Common myeloid progenitor, CD34-positive (primary cell): ENCODE measurements at places on chromosomes 2 and 18.
A peak's percentile ranks its signal among the peaks of the same experiment; 100 is the strongest.

GRCh38 chr2:126749537-126749936 is 93.6 kb downstream of the GYPC start:
- no peak for DNase-seq

DNA sequence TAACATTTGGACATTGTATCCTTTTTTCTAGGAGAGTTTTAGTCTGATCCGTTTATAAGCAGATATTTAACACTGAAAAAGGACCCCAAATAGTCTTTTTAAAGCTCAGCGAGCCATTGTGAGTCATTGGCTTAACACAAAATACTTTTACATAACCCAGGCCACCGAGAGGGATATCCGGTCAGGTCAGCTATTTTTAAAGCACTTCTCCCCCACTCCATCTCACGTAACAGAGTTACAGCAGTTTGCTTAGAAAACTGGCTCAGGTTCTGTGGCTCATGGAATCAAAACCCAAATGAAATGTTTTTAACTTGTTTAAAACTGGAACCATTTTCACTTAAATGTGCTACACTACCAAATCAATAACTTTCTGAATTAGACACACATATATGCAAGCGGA is 23.9 kb downstream of the COL4A3 start:
- DNase-seq: no peak

DNA sequence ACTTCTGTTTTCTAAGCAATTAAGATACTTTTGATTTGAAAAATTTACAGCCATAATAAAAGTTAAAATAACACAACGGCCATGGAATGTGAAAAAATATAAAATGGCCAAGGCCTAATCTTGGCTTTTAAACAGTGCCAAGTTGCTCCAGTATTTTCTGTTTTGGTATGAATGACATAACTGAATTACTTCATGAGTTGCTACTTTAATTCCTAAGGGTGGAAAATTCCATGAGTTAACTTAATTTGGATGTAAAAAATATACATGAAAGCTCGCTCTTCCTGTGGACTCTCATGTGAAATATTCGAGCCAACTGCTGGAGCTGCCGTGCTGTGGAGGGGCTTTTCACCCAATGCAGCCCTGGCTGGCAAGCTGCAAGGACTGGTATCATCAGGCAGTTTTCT is 286.0 kb upstream of the CCDC68 start:
- DNase-seq: no peak

- DNase-seq: no peak
Measured at GRCh38 chr2:205235434-205235833, 446.9 kb upstream of the NRP2 start.

DNA sequence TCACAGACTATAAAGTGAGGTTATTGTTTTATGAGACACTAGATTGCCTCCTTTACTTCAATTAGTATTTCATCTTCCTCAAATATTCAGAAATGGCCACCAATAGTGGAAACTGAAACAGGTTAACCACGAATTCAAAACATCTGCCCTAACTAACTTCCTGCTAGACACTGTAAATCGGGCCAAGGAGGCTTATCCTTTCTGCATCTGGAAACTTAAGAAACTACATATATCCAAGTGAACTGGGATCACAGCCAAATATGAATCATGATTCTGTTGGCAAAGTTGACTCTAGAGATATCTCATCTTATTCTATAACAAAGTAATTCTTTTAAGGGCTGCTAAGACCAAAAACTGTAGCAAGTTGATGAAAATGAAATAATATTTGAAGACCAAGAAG is 136.6 kb upstream of the ZC3H15 start:
- DNase-seq: peak; percentile 98

DNA sequence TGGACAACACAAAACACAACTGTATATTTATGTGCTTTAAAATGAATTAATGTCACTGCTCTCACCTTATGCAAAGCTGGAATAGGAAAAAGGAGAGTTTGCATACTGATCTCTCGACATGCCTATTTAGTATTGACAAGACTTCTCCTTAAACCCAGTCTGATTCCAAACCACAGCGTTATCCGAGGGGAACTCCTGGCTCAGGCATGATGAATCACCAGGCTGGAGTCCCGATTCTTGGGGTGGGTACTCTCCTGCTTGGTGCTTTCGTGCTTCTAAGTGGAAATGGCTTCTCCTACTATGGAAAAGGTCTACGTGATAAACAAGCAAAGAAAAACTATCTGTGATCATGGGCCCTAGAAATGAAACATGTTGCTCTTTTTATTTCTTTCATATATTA is 88.9 kb upstream of the SLC35G4 start:
- DNase-seq: no peak

DNA sequence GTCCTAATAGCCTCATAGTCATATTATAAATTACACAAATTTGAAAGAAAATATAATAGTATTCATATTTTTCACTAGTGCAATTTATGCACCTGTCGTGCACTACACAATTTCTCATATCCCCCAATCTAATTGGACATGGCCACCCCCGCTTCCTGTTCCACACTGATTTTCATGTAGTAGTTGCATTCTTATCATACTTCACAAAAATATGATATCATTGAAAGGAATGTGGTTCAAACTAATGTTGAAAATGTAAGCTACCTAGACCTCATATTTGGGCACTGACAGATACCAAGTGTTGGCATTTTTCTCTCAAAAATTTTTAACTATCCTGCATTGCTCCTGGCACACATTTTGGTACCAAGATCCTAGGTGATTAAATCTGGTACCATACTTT is 985.5 kb upstream of the POU3F3 start:
- DNase-seq: no peak

- no peak for DNase-seq
Measured at GRCh38 chr18:8571399-8571798, 37.8 kb upstream of the RAB12 start.

GRCh38 chr2:39723946-39724827 is 54.9 kb downstream of the THUMPD2 start:
- DNase-seq: no peak

- DNase-seq: no peak
Measured at GRCh38 chr18:50644807-50645206, 84.9 kb downstream of the MAPK4 start.

DNA sequence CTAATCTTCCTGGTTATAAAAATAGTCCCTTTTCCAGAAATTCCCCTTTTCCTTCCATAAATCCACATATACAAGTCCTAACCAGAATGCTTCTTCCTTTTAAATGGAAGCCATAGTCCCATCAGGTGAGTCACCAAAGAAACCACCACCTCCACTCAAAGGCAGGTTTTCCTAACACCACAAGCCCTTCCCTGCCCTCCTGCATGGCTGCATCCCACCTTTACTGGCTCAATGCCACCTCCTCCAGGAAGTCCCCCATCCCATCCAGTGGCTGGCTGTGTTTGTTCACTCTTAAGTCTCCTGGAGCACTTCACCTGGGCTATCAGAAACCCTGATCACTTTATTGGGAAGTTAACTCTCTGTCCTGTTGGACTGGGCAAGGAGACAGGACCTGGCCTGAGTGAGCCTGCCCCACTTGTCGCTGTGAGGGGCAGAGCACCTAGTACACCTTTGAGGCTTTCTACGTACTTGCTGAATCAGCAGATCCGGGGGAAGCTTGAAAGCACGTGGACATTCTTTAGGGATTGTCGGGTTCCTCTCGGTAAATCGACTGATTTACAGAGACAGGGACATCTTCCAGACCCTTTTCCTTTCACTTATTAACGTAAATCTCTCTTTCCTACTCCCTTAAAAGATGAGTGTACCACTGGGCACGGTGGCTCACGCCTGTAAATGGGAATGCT is 71.0 kb downstream of the NGEF start:
- no peak for DNase-seq

DNA sequence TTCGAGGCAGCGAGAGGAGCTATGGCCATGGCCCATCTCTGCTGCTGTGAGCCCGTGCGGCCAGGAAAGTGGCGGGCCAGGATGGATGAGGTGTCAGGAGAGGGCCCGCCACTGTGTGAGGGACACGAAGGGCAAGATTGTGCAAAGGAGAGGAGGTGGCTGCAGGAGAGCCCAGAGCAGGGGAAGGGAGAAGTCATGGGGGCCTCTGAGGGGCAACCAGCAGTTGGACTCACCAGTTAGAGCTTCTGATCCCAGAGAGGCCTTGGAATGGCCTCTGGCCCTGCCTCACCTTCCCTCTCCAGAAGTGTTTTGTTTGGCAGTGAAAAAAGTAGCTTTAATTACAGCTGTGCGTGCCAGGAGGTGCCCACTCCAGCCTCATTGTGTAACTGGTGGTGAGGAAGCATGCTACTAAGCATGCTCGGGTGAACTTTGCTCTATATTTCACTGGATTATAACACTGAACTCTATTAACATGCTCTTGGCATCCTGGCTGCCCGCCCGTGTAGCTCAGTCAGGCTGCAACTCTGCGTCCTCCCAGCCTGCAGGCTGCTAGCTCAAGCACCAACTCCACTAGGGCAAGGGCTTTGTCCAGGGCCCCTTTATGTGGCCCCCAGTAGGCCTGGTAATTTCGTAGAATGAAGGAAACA is 34.2 kb downstream of the IMPA2 start:
- DNase-seq: no peak

GRCh38 chr2:10957391-10957790 is 45.7 kb downstream of the KCNF1 start:
- no peak for DNase-seq

GRCh38 chr2:199955339-199956061 is at the start of the genes MAIP1 and TYW5:
Gene MAIP1 (plus strand): TSS chr2:199955582. CDS start chr2:199955799, 217 bp downstream.
Gene TYW5 (minus strand): TSS chr2:199955491. CDS start chr2:199955470, 21 bp downstream.
- DNase-seq: peak; percentile 88

- peak; percentile 20 for DNase-seq
Measured at GRCh38 chr2:233116946-233117345, 56.8 kb downstream of the INPP5D start.

DNA sequence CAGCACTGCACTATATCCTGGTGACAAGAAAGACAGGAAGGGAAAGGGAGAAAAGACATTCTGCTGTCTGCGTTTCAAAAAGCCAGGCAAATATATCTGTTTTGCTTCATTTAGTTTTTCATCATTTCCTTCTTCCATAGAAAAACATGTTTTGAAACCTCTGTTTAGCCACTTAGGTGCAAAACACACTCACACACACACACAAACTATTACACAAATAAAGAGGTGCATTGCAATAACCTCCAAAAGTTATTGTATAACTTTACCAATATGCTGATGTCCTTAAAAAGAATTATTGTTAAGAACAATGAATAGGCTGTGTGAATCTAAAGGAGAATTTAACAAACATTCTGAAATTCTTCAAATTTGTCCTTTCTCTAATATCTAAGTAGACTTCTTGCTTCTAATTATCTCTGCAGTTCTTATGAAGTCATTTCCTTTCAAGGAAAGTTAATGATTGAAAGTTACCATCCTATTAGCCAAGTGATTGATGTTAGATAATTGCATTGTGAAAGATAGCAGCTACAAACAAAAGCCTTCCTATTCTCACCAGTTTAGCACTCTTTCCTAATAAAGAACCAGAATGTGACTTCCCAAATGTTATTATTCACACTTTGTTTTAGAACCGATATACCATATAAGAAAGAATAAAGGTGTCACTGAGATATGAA is 516.7 kb downstream of the KCNJ3 start:
- DNase-seq: no peak

DNA sequence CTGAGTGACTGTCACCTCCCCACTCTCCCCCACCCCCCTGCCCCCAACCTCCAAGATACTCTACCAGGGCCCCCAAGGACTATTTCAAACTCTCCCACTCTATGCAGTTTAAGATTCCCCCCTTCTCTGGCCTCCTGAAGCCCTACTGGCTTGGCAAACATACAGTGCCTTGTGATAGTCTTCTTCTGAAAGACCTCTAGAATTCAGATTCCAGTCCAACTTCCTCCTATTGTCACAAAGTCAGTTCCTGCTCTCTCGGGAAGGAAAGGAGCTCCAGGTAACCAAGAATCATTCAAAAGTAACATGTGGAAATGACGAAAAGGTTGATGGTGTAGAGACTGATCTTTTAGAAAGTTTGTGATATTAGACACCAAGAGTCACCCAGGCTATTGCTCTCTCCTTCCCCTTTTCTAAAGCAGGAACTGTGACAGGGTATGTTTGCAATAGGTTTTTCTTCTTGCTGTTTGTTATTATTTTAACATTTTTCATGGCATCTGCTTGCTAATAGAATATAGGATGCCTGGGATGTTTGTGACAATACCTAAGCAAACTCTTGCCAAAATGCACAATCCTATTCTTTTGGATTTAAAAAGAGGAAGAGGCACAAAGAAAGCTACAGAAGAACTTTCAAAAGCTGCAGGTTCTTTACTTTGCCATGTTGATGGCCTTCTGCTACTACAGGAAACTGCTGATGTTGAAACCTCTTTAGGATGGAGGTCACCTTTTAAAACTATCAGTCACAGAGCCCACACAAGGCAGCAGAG is 93.5 kb upstream of the MGAT4A start:
- peak; percentile 56 for DNase-seq

GRCh38 chr2:236659758-236660150 is 90.1 kb downstream of the ACKR3 start:
- no peak for DNase-seq
